ENCODE measurements at places on chromosomes 2 and 18. TPM values are rescaled to one million over a fixed set of nuclear protein-coding genes. Genes with fewer than 3 reads are reported as not detected.

The WDPCP gene
- total RNA-seq, result 10.3 TPM

The CD226 gene
- 0.96 TPM for total RNA-seq

The RAX gene
- not detected for total RNA-seq

The IL1A gene
- total RNA-seq, result not detected

DNA sequence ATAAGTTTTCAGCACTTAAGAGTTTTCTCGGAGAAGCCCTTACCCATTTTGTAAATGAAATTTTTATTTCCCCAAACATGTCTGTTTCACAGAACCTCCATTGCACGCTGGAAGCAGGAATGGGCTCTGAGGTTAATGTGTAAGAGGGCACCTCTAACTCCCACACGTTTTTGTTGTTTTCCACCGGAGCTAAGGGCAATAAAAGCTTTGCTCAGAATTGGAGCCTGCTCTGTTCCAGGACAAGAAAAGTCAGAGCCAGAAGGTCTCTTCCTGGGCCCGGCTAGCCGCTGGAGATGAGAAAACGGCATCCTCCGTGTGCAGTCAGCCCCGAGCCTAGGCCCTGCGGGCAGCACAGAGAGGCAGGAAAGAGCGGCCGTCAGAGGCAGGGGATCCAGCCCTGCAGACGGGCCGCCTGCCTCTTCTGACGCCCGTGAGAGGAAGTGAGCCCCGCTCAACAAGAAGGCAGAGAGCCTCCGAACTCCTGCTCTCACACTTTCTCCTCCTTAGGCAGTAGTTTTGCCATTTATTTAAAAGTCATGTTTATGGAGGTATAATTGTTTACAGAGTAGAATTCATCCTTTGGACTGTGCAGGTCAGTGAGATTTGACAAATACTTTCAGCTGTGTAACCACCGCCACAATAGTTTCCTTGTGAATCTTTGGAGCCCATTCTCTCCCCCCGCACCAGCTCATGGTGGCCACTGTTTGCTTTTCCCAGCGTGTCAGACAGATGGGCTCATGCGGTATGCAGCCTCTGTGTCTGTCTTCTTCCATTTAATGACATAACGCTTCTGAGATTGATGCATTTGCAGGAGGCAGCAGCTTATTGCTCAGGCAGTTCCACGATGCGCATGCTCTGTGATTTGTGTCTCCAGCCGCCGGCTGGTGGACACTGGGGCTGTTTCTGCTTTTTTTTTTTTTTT, 117.3 kb downstream of the GALR1 start:
- peak; percentile 55 for ATAC-seq
- peaks cover 5% of the 10 kb centered on the region for H3K4me1 ChIP-seq
- H3K27me3 ChIP-seq, result peaks cover 10% of the 10 kb centered on the region
- no peaks in the 10 kb centered on the region for H3K36me3 ChIP-seq
- H3K27ac ChIP-seq, result no peak overlapping the region

GRCh38 chr18:1102848-1103247, 198.2 kb downstream of the ADCYAP1 start:
- no peaks in the 10 kb centered on the region for H3K27me3 ChIP-seq
- ATAC-seq, result no peak
- no peaks in the 10 kb centered on the region for H3K36me3 ChIP-seq
- no peak overlapping the region for H3K4me3 ChIP-seq
- H3K4me1 ChIP-seq, result no peaks in the 10 kb centered on the region

DNA sequence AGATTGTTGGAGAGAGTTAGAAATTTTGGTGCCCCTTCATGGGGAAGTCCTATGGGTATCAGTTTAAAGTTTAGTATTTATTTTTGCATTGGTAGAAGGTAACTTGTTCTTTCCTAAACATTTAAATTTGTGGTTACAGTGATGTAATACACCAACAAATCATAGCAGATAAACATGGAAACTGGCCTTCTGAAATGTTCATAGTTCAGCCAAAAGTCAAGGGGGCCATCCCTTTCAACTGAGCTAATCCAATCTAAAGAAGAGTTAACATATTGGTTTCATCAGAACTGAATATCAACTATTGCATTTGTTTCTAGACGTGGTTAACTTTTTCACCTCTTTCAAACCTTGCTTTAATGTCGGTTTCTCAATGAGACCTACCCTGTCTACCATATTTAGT, 46.3 kb downstream of the PPP1R1C start:
- no peak overlapping the region for H3K27ac ChIP-seq
- no peaks in the 10 kb centered on the region for H3K36me3 ChIP-seq
- no peak for ATAC-seq
- H3K4me3 ChIP-seq, result no peak overlapping the region
- no peaks in the 10 kb centered on the region for H3K27me3 ChIP-seq

- ATAC-seq, result no peak
- H3K4me1 ChIP-seq, result no peaks in the 10 kb centered on the region
- no peaks in the 10 kb centered on the region for H3K27me3 ChIP-seq
- H3K27ac ChIP-seq, result no peak overlapping the region
- H3K36me3 ChIP-seq, result no peaks in the 10 kb centered on the region
- H3K4me3 ChIP-seq, result no peak overlapping the region
These were observed 239.2 kb upstream of the CWC22 start for GRCh38 chr2:180246268-180246667.

All from gastroesophageal sphincter (tissue), 4 donors.